ENCODE measurements at places on chromosomes 11 and 22. TPM values are rescaled to one million over a fixed set of nuclear protein-coding genes. Genes with fewer than 3 reads are reported as not detected.

Gene BIRC2
- total RNA-seq: 27.8 TPM

Gene KCTD14
- total RNA-seq: not detected

Gene FGF4
- not detected for total RNA-seq

Gene RASD2
- 0.09 TPM for total RNA-seq

Gene HOATZ
- total RNA-seq: not detected

Gene GPHA2
- not detected for total RNA-seq

Gene CSKMT
- total RNA-seq: 60.9 TPM

Gene MYEOV
- total RNA-seq: 0.83 TPM

Data from activated CD4-positive, alpha-beta T cell treated with anti-CD3 and anti-CD28 coated beads, Interleukin-2, amount 10 ng/mL, durations not matched to agents 24 days and 14 days (primary cell).